ENCODE measurements at places on chromosomes 7 and 10. TPM values are rescaled to one million over a fixed set of nuclear protein-coding genes. Genes with fewer than 3 reads are reported as not detected.

The AGBL3 gene
- total RNA-seq = 0.61 TPM

The NAT16 gene
- total RNA-seq = not detected

The NPSR1 gene
- total RNA-seq = not detected

The STEAP4 gene
- not detected for total RNA-seq
